ENCODE measurements at places on chromosomes 3 and 15. TPM values are rescaled to one million over a fixed set of nuclear protein-coding genes. Genes with fewer than 3 reads are reported as not detected.

The ADAMTSL3 gene
- 1.6 TPM for total RNA-seq

The PPP1R14D gene
- not detected for total RNA-seq

The ZNF502 gene
- 3.9 TPM for total RNA-seq

The CACNA2D3 gene
- total RNA-seq, result 0.03 TPM

The TNNC1 gene
- total RNA-seq, result 0.23 TPM

The HEMK1 gene
- 20.8 TPM for total RNA-seq

The ANKUB1 gene
- total RNA-seq, result not detected

The TAGLN3 gene
- 3.5 TPM for total RNA-seq

The WDR93 gene
- 0.07 TPM for total RNA-seq

The ARRDC4 gene
- total RNA-seq, result 54.2 TPM

All from smooth muscle cell of the pulmonary artery (primary cell).